ENCODE measurements at places on chromosomes 1 and 21.

DNA sequence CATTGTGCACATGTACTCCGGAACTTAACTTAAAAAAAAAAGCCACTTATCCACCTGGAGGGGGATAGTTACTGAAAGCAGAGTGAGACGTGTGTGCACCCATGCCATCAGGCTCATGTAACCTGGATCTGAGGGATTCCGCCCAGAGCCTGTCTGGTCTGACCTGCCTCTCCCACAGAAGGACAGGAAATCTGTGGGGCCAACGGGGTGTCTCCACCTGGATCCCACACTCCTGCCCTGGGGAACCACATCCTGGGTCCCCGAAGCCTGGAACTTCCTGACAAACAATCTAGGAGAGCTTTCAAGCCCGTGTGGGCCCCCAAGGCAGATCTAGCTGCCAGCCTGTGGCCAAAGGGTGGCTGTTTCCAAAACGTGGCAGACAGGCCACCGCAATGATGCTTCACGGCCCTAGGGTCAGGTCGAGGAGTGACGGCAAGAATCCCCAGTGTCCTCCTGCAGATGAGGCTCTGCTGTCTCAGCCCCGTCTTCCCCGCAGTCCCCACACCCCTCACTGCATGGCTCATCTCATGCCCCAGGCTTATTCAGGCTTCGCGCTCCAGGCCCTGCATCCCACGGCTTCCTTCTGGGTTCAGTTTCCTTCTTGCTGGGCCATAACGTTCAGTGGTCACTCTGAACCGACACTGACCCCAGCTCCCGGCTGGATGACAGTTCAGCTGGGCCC, 21.0 kb upstream of the PCBP3 start:
- DNase-seq = no peak

DNA sequence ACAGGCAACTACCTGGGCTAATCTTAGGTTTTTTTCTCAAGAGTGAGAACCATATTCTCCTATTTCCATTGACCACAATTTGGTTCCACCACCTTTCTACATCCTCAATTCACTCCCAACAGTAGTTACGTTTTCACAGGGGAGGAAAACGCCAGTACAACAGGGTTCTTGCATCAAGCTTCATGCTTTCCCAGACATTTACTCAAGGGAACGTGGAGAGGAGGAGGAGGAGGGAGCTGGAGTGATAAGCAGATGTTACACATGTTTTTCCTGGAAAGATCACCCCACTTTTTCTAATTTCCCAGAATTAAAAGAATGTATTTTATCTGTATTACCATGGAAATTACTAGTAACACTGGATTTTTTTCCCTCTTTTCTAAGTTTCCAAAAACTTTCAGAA, 58.3 kb downstream of the RGS5 start:
- DNase-seq = no peak

DNA sequence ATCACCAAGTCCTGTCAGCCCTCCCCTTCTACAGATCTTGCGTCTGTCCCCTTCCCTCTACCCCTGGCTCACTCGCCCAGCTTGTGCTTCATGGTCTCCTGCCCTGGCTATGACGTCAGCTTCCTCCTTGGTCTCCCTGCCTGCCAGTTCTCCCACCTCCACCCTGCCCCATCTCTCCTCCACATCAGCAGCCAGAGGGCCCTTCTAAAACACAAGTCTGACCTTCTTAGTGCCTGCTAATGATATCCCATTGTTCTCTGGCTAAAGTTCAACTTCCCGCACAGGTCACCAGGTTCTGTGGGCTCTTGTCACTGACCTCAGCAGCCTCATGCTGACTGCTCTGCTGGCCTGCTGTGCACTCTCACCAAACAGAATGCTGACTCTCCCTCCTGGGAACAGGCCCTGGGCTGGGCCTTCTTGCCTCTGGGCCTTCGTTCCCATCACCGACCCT, 24.7 kb upstream of the MYCL start:
- DNase-seq = no peak

- DNase-seq = no peak
These were observed 35.2 kb upstream of the KIRREL1 start for GRCh38 chr1:157958263-157958662.

- no peak for DNase-seq
These were observed 382.5 kb upstream of the VAMP3 start for GRCh38 chr1:7388488-7389185.

DNA sequence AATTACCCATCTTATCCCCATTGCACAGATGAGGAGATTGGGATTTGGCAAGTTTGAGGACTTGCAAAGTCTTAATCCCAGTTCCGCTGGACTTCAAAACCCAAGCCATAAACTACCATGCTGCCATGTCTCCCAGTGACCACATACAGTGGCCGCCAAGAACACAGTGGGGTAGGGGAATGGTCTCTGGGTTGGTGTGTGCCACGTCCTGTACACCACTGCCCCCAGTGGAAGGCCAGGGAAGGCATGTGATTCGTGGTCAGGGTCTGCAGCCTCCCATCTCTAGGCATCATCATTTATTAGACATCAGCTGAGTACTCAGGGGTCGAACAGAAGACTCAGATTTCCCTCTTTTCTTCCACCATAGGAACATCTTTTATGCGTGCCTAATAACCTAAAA, 76.0 kb downstream of the MAN1C1 start:
- no peak for DNase-seq

- no peak for DNase-seq
These were observed 53.0 kb downstream of the SLC45A1 start for GRCh38 chr1:8370905-8371315.

All from NCI-H2081 (cell line).